GM20000 (cell line): ENCODE measurements at places on chromosomes 11 and 22.

- DNase-seq = no peak
Measured at GRCh38 chr11:110100476-110101240, 7.5 kb downstream of the ZC3H12C start.

- DNase-seq = no peak
Measured at GRCh38 chr11:871472-871871, 28.8 kb downstream of the TSPAN4 start.

- DNase-seq = no peak
Measured at GRCh38 chr22:29587938-29588699, 7.2 kb upstream of the NIPSNAP1 start.

- no peak for DNase-seq
Measured at GRCh38 chr11:75896843-75897419, 81.9 kb downstream of the UVRAG start.

GRCh38 chr11:64989416-64989815 lies 7.4 kb downstream of the BATF2 start:
- no peak for DNase-seq

DNA sequence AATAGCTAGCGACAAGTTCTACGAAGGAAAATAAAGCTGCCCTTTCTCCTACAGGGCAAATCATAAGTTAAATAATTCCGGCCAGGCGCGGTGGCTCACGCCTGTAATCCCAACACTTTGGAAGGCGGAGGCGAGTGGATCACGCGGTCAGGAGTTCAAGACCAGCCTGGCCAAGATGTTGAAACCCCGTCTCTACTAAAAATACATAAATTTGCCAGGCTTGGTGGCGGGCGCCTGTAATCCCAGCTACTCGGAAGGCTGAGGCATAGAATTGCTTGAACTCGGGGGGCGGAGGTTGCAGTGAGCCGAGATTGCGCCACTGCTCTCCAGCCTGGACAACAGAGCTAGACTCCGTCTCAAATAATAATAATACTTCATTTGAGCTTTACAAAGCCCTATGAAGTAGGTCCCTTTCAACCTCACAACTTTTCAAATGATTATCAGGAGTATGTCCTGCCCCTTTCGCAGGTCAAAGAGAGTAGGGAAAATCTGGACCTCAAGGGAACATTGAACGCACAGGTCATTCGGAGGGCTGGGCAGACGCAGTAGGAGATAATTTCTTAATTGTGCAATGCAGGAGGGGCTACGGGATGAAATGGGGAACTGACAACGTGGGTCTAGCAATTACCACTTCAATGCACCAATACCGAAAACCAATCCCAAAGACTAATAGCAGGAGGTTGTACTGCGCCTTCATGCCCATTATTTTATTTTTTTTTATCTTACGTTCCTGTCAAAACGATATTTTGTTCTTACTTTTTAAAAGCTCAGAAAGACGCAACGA lies 590 bp downstream of the COMMD9 start:
- DNase-seq = no peak

GRCh38 chr11:128697645-128698174 lies 3.8 kb downstream of the FLI1 start:
- DNase-seq = no peak
